ENCODE measurements at places on chromosomes 5 and 9.

DNA sequence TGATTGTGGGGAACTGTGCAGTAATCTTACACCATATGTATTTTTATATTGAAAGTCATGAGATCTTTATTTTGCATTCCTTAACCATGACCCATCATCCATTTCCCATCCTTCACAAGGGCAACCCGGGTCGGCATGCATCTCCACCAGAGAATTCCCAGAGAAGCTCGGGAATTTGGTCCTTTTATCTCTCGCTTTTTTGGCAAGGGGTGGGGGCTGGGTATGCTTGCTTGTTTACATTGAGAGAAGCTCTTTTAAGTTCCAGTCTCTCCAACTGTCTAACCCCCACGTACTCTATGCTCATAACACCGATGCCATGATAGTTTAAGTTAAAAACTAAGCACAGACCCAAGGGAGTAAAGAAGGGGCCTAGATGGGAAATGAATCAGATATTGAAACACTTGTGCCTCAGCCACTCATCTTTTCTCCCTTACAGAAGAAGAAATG, 109.9 kb upstream of the NFIB start:
- no peak overlapping the region for H3K4me3 ChIP-seq
- H3K27ac ChIP-seq = no peak overlapping the region
- no peaks in the 10 kb centered on the region for H3K36me3 ChIP-seq
- no peak for DNase-seq
- H3K27me3 ChIP-seq = no peaks in the 10 kb centered on the region

GRCh38 chr9:129439242-129439641, 181.7 kb downstream of the C9orf50 start:
- peaks cover 6% of the 10 kb centered on the region for H3K36me3 ChIP-seq
- DNase-seq = no peak
- H3K27ac ChIP-seq = no peak overlapping the region
- no peak overlapping the region for H3K4me3 ChIP-seq

DNA sequence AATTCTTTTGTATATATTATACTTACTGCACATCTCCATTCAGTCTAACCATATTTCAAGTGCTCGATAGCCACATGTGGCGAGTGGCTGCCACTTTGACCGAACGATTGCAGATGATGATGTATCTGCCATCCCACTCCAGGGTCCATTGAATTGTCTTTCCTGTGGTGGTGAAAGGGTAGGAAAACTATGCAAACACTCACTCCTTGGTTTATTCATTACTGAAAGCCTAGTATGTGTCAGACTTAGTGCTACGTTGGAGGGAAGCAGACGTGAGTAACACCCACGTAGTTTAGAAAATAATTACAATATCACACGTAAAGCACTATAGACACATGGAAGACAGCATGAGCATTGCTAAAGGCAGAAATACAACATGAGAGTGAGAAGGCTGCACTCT, 353.7 kb downstream of the CSNK1G3 start:
- DNase-seq = no peak
- H3K4me3 ChIP-seq = no peak overlapping the region
- no peaks in the 10 kb centered on the region for H3K36me3 ChIP-seq
- peaks cover 6% of the 10 kb centered on the region for H3K4me1 ChIP-seq
- H3K27me3 ChIP-seq = no peaks in the 10 kb centered on the region

- H3K27ac ChIP-seq = peak overlapping the region; percentile 33
- no peaks in the 10 kb centered on the region for H3K27me3 ChIP-seq
- peaks cover 26% of the 10 kb centered on the region for H3K4me1 ChIP-seq
- peaks cover 24% of the 10 kb centered on the region for H3K36me3 ChIP-seq
Measured at GRCh38 chr9:114099669-114100270, 678 bp upstream of the KIF12 start.

All from Calu3 (cell line).